IPS-NIHi11 (cell line): ENCODE measurements at places on chromosomes 7 and 10.

- no peak for DNase-seq
These were observed 116.8 kb downstream of the ABLIM1 start for GRCh38 chr10:114541081-114541796.

- no peak for DNase-seq
These were observed 36.7 kb upstream of the NCAPG2 start for GRCh38 chr7:158741294-158741666.

- no peak for DNase-seq
These were observed 779 bp downstream of the FAM241B start for GRCh38 chr10:69630651-69631400.

DNA sequence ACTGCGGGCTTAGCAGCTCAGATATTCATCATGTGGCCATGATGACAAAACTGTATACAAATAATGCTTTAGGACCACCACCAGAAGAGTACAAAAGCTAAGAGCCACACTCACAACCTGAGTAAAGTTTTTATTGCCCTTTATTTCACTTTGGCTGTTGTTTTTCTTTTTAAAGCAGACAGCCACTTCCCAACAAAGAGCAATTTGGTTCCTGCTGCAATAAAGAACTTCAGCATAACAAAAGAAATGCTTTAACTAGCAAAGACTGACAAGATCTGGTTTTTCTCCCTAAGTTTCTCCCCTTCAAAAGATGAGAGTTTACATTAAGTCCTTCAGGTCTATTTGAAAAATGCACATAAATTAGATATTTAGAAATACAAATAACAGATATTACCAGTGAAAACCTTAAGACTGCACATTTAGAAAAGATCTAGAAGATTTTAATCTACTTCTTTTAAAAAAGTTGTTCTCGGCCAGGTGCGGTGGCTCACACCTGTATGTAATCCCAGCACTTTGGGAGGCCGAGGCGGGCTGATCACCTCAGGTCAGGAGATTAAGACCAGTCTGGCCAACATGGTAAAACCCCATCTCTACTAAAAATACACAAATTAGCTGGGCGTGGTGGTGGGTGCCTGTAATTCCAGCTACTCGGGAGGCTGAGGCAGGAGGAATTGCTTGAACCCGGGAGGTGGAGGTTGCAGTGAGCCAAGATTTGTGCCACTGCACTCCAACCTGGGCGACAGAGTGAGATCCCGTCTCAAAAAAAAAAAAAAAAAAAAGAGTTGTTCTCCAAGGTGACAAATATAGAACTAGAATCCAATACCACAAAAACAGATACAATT, 59.4 kb downstream of the WAPL start:
- peak; percentile 37 for DNase-seq

- no peak for DNase-seq
These were observed 64.3 kb downstream of the HOXA1 start for GRCh38 chr7:27031289-27032172.
